Stimulated activated CD4-positive, alpha-beta T cell treated with anti-CD3 and anti-CD28 coated beads, Interleukin-2, amount 100 ng/mL, for 48 hours (primary cell): ENCODE measurements at places on chromosomes 12 and 14.

GRCh38 chr12:54981796-54982195, 2.8 kb downstream of the TESPA1 start:
- DNase-seq = peak; percentile 37

GRCh38 chr14:93943052-93943451, 15.9 kb downstream of the FAM181A start:
- no peak for DNase-seq

- no peak for DNase-seq
These were observed 196.6 kb upstream of the DCN start for GRCh38 chr12:91379051-91379775.

- no peak for DNase-seq
These were observed 240.5 kb upstream of the DAAM1 start for GRCh38 chr14:58947814-58948445.

DNA sequence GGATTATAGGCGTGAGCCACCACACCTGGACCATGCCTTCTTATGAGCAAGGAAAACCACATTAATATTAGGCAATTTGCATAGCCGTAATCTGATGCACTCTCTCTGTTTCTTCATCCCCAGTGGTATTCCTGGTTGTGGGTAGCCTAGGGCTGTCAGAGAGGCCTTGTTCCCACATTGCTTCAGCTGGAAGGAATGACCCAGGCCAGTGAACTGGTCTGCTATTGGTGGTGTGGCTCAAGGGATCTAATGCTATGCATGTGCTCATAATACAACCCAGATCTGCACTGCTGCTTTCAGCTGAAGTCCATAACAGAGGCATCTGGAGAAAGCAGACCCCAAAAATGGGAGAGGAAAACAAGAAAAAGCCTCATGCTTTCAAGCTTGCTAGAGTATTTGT, 33.1 kb upstream of the G2E3 start:
- no peak for DNase-seq

- DNase-seq = no peak
These were observed 35.7 kb downstream of the TTC7B start for GRCh38 chr14:90780519-90780918.

GRCh38 chr12:128258866-128259555, 8.0 kb upstream of the TMEM132C start:
- no peak for DNase-seq

GRCh38 chr12:107906707-107907106, 132.2 kb downstream of the ASCL4 start:
- DNase-seq = no peak

DNA sequence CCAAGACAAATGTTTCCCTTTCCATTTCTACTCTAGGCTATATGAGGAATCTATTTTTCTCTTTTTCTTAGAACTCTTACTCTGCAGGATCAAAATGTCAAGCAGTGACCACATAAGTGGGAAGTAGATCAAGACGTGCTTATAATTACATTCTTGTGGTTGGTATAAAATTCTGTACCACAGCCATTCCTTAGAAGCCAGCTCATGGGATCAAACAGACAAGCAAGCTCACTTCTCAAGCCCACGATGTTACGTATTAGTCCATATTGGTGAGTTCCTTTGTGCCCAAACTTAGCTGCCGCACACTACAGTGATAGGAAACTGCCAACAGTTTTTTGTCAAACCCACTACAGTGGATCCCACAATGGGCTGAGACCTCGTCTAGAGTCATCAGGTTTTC, 53.4 kb downstream of the IFNG start:
- no peak for DNase-seq

DNA sequence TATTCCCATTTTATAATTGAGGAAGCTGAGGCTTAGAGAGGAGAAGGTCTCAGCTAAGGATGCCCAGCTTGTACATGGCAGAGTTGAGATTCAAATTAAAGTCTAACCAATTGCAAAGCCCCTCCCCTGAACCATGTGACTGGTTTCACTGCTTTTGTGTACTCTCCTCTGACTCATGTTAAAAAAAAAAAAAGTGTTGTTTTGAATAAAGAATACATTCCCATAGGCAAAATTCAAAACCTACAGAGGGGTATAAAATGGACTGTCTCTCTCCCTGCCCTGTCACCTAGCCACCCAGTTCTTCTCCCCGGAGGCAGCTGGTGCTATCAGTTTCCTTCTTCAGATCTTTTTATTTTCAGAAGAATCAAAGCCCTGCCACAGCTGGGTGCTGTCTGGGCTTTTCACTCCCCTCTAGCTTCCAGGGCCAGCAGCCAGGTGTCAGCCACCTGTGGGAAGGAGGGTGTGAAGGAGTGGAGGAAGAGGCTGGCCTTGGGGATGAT, 5.4 kb downstream of the PSMD9 start:
- no peak for DNase-seq

GRCh38 chr12:120759591-120760348, 34.1 kb downstream of the ACADS start:
- DNase-seq = no peak

- DNase-seq = no peak
These were observed 41.0 kb downstream of the HECTD4 start for GRCh38 chr12:112341046-112341825.
